NCI-H1105 treated with DMSO at 0.1 percent for 48 hours (cell line): ENCODE measurements at places on chromosomes 13 and 19.

- DNase-seq: no peak
These were observed 8.0 kb downstream of the FGF22 start for GRCh38 chr19:647566-648284.

DNA sequence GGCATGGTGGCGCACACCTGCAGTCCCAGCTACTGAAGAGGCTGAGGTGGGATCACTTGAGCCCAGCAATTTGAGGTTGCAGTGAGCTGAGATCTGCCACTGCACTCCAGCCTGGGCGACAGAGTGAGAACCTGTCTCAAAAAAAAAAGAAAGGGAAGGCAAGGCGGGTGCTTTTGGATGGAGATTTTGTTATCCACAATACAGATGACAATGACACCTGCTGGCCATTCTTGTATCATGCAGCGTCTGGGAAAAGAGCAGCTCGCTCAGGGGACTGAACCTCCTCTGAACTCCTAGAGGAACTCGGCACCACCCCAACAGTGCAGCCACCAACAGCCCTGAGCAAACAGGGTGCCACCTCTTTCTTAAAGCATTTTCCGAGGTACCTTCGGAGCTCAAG lies 22.8 kb downstream of the HAUS8 start:
- DNase-seq: peak; percentile 0

GRCh38 chr13:70894258-70894657 lies 786.0 kb upstream of the KLHL1 start:
- DNase-seq: no peak

DNA sequence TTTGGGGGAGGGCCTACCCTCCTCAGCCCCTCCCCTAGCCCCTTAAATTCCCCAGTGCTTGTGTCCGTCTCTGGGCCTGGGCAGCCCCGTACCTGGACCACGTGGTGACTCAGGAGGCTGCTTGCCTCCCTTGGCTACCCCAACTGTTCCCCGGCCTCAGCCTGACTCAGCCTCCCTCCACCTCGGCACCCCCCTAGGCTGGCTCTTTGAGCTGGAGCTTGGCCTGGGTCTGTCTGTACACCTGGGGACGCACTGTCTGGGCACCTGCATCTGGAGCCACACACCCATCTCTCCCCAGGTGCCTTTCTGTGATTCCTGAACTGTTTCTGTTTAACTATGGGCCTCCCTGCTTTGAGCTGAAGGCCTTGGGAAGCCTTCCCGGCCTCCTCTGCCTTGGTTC lies 1.8 kb upstream of the KLK14 start:
- DNase-seq: no peak

- DNase-seq: no peak
These were observed 540 bp upstream of the ZFP36 start for GRCh38 chr19:39405958-39406655.

GRCh38 chr13:99190147-99190985 lies 10.3 kb upstream of the UBAC2 start:
- no peak for DNase-seq

GRCh38 chr13:50594276-50595051 lies 249.0 kb downstream of the DLEU7 start:
- no peak for DNase-seq

DNA sequence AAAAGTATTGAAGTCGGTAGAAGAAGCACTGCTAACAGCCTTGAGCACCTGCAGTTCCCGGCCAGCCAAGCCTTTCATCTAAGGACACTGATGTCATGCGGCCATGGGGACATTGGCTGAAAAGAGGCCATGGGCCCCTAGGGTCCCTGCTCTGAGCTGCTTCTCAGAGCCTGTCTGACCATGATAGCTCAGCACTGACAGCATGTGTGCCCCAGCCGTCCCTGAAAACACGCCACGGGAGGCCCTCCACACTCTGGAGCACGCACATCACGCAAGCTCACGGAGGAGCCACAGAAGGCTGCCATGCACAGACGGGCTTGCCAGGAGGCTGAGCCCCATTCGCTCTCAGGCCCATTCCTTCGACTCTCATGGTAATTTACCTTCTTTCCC lies 51.8 kb downstream of the MLLT1 start:
- DNase-seq: no peak

GRCh38 chr13:22278336-22278929 lies 607.6 kb downstream of the FGF9 start:
- DNase-seq: peak; percentile 47

GRCh38 chr13:20053016-20053415 lies 94.5 kb downstream of the ZMYM2 start:
- no peak for DNase-seq

DNA sequence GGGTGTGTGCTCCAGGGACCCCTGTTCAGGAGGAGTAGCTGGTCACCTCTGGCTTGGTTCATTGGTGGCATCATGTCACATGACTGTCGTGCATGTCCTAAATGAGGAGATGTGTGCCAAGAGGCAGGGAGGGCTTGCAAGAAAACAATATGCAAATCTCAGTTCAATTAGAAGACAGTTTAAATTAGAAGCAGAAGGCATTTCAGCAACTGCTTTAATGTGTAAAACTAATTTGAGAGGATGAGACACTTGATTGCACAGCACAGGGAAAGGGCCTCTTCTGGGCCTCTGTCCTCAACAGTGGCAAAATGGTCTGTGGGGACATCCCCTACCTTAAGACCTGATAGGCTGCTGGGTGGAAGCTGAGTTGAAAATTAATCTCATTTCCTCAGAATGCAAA lies 54.6 kb downstream of the SPATA13 start:
- no peak for DNase-seq

GRCh38 chr19:3573858-3574637 lies 1.3 kb downstream of the HMG20B start:
- peak; percentile 25 for DNase-seq

DNA sequence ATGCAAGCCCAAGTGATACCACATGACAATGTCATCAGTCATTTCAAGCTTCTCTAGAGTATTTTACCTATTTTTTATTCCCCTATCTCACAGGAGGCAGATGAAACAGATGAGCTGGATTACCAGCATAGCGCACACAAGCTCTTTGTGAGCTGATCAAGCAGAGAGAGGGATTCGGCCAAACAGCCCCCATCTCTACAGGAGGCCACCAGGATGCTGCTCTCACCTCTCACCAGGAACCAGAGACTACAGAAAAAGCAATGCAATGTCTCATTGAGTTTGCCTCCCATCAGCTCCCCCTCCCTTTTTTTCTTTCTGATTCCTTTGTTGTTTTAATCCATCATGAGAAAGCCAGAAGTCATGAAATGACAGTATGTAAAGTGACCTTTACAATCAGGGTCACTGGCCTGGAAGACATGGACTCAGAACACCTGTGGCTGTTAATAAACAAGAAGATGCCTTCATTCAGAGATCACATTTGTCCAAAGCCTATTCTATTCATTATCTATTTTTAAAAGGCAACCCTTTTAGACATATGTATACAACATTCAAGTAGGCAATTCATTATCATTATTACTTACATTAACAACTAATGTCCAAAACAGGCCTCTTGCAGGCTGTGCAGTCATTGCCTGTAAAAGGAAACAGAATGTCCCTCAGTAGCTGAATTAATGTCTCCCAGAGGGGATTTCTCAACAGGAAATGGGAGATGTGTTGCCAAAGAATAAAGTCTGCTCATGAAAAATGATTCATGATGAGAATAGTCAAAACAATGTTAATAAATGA lies 656.6 kb downstream of the TBC1D4 start:
- no peak for DNase-seq

DNA sequence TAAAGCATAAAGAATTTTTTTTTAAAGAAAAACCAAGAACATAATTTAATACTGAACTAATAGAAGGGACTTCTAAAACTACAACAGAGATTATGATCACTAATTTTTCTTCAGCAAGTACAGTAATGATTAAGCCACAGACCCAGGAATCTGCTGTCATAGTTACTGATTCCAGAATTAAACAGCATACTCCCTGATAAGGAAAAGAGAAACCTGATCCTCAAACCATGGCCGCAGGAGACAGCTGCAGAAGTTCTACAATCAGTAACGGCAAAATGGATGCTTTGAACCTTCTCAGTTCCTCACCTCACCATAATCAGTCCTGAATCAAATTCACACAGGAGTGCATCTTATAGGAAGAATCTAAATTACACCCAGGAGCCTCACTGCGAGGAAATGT lies 939.0 kb upstream of the SLITRK1 start:
- DNase-seq: no peak

DNA sequence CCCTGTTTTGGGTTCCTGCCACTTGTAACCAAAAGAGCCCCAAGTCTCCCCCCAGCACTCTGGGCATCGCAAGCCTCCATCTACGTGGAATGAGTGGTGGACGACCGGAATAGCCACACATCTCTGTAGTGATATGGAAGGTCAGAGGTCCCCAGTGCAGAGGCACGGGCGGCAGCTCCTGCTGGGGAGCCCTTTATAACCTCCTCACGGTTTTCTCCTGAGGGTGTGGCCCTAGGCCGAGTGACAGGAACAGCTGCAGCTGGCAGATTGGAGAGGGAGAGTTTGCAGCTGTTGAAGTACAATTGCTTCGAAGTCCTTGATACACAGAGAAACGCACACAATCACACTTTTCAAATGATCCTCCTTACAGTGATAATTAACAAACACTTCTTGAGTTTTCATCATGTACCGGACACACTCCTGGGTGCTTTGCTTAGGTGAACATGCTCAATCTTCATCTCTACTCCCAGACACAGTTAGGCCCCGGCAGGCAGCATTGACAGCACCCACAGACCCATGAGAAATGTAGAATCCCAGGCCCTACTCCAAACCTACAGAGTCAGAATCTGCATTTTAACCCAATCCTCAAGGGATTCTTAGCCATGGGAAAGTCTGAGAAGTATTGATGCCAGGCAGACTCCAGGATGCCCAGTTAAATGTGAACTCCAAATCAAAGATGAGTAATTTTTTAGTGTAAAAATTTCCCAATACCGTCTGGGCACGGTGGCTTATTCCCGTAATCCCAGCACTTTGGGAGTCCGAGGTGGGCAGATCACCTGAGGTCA lies 4.9 kb upstream of the ZNF787 start:
- no peak for DNase-seq

GRCh38 chr13:94813920-94814475 lies 101.7 kb upstream of the SOX21 start:
- no peak for DNase-seq

GRCh38 chr13:34048652-34049051 lies 230.7 kb downstream of the RFC3 start:
- DNase-seq: no peak

- peak; percentile 49 for DNase-seq
These were observed 412.8 kb downstream of the ZNF536 start for GRCh38 chr19:30784850-30785457.

GRCh38 chr19:33192010-33192409 lies 2.1 kb upstream of the LRP3 start:
- DNase-seq: no peak

DNA sequence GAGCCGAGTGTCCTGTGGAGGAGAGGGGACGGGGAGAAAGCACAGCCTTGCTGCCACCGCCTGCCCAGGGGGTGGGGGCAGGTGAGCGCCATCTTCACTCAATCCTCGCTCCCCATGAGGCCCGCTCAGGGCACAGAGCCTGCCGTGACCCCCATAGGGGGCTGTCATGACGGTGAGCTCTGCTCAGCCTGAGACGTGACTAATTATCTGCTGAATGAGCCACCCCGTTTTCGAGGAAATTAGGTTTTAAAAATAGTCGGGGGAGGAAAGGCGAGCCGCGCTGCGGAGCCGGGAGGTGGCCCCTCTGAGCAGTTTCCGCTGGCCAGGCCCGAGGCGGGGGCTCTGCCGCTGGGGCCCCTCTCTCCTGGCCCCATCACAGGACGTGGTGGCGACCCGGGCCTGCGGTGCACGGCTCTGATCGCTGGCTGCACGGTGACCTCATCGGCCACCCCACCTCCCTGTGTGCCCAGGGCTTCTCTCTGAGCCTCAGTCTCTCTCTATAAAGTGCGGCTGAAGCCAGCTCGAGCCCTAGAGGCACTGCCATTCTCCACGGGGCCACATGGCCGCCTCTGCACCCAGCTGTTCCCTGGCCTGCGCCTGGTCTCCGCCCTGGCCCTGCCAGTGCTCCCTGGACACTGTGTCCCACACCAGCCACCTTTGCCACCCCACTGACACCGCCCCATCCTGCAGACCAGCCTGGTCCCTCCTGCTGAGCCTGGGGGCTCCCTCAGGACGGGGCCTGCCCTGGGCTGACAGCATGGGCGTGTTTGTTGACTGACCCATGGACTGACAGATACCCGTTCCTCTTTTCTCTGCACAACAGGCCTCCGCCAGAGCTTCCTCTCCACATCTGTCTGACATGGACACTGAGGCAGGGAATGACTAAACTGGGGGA lies 28.3 kb downstream of the PIP5K1C start:
- DNase-seq: no peak

DNA sequence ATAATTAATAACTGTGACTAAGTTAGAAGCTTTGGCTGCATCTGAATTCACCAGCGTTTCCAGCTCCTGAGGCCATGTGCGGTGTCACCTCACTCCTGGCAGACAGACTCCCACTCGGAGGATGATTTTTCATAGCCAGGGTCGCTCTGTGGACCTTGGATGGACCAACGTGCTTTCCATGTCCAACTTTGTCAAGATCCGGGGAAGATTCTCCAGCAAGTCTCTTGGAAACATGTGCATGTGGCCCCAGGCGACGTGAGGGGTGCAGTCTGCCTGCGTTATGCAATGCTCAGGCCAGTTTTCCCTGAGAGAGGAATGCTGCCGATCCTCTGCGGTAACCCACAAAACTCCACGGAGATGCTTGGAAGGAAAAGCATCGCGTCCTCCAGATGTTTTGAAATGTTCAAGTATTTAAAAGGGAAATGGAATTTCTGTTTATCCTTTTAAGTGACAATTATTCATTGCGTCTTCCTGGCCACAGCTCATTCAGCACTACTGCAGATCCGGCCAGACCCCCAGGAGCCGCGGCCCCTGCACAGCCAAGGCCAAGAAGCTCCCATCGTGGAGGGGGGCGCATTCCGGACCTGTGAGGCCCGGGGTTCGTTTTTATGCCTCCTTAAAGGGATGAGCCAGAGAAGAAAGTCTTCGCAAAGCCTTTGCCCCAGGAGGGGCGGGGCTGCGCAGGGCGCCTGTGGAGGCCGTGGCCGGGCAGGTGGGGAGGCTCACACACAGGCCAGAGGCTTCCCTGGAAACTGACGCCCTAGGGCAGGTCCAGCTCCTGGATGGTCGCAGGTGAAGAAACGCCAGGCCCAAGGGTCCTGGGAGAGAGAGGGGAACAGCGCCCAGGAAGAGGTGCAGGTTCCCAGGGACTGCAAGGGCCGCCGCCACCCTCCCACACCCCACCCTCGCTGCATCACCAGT lies 46.0 kb downstream of the C13orf46 start:
- DNase-seq: no peak

- DNase-seq: no peak
These were observed 144.5 kb upstream of the FNDC3A start for GRCh38 chr13:48831248-48831647.

GRCh38 chr13:80313668-80314256 lies 27.2 kb downstream of the SPRY2 start:
- DNase-seq: no peak

- DNase-seq: peak; percentile 79
These were observed 25.7 kb downstream of the CHAMP1 start for GRCh38 chr13:114339857-114340534.
